Neural cell (in vitro differentiated cells): ENCODE measurements at places on chromosomes 7 and 10. TPM values are rescaled to one million over a fixed set of nuclear protein-coding genes. Genes with fewer than 3 reads are reported as not detected.

The BAIAP2L1 gene
- 0.54 TPM in 1 of 2 replicates, not detected in the other for polyA plus RNA-seq

The EPHB4 gene
- 0.92 and 1.4 TPM in 2 replicates for polyA plus RNA-seq

The GNGT1 gene
- not detected in 2 replicates for polyA plus RNA-seq

The CASTOR2 gene
- 11.2 and 13.7 TPM in 2 replicates for polyA plus RNA-seq

The FOXI2 gene
- polyA plus RNA-seq = not detected in 2 replicates

The AS3MT gene
- 16.9 and 17.6 TPM in 2 replicates for polyA plus RNA-seq

The KIAA1217 gene
- 0.20 and 0.22 TPM in 2 replicates for polyA plus RNA-seq

The SLC35G1 gene
- polyA plus RNA-seq = 3.3 and 3.5 TPM in 2 replicates

The AKR1C4 gene
- polyA plus RNA-seq = not detected in 2 replicates

The ZNF277 gene
- polyA plus RNA-seq = 30.0 and 36.6 TPM in 2 replicates

The GIMAP5 gene
- not detected in 2 replicates for polyA plus RNA-seq

The WDFY4 gene
- not detected in 2 replicates for polyA plus RNA-seq

The DKK1 gene
- 0.12 TPM in 1 of 2 replicates, not detected in the other for polyA plus RNA-seq

The CTTNBP2 gene
- polyA plus RNA-seq = 35.2 and 53.5 TPM in 2 replicates

The LMOD2 gene
- polyA plus RNA-seq = not detected in 2 replicates

The EIF5AL1 gene
- 0.08 and 0.21 TPM in 2 replicates for polyA plus RNA-seq

The HOXA9 gene
- polyA plus RNA-seq = not detected in 2 replicates
